ENCODE measurements at places on chromosomes 16 and 17. TPM values are rescaled to one million over a fixed set of nuclear protein-coding genes. Genes with fewer than 3 reads are reported as not detected.

DNA sequence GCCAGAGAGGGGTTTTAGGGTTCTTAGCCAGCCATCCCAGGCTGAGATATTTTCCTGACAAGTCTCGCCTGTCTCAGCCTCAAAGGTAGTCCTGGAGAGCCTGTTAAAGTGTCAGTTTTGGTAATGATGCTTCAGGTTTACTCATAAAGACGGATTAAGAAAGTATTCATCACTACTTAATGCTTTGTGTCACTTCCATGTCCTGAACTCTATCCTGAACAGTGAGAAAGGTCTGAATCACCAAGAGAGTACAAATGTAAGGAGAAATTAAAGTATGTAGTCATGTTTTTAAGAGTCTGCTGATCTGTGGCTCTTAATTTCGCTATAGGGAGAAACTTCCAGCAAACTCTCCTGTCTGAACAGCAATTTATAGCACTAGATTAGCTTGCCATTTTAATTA is 14.0 kb downstream of the RPGRIP1L start:
- no peak for DNase-seq

GRCh38 chr17:8742274-8742673 is 2.4 kb downstream of the CCDC42 start:
- no peak for DNase-seq

DNA sequence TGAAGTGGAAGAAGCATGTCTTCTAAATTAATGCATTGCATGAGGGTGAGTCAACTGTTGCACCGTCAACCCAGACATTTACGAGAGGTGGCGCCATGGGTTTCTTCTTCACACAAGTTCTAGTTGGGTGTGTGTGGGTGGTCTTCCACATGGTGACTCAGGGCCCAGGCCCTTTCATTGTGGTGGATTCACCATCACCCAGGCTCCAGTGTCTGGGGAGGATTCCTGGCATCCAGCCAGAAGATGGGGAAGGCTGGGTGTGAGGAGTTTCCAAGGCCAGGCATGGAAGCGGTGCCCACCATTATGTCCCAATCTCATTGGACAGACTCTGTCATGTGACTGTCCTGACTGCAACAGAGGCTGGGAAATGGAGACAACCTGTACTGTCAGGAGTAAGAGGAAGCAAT is 21.4 kb upstream of the JPH3 start:
- no peak for DNase-seq

KCNJ12 gene
- total RNA-seq = 1.6 TPM

VMO1 gene
- total RNA-seq = 1.0 TPM

NTN3 gene
- total RNA-seq = 0.63 TPM

LRRC59 gene
- 87.9 TPM for total RNA-seq

All from endodermal cell (in vitro differentiated cells).